ENCODE measurements at places on chromosomes 6 and 20. TPM values are rescaled to one million over a fixed set of nuclear protein-coding genes. Genes with fewer than 3 reads are reported as not detected.

DNA sequence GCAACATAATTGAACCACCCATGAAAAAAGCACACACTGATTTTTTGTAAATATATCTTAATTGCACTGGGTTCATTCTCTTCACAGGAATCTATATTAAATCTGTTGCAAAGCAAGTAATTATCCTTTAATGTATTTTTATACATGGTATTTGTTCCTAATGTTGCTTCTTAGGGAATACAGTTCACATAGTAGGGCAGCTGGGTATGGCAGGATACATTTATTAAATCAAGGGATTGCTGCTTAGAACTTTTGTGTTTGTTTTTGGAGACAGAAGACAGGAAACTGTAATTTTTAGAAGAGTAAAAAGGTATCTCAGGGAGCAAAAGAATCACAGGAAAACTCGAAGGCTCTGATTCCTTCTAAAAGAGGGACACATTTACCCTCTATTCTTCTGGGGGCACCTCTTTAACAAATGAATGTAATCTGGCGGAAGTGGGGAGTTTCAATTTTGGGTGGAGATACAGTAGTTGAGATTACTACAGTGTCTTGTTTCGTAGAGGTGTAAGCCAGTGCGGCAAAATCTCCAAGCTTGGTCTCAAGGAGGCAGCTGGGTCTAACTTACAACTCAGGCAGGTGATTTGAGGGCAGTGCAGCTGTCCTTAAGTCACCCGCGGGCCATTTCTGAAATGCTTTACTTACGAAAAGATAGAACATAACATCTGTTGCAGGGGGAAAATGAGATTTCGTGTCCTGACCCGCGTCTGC lies 812 bp upstream of the SMIM13 start:
- DNase-seq = no peak

GRCh38 chr6:109332748-109333147 lies 49.5 kb downstream of the CD164 start:
- DNase-seq = no peak

- DNase-seq = no peak
These were observed 49.3 kb downstream of the PCSK2 start for GRCh38 chr20:17276101-17276500.

- DNase-seq = no peak
These were observed 17.8 kb upstream of the TMEM14A start for GRCh38 chr6:52653151-52653550.

DNA sequence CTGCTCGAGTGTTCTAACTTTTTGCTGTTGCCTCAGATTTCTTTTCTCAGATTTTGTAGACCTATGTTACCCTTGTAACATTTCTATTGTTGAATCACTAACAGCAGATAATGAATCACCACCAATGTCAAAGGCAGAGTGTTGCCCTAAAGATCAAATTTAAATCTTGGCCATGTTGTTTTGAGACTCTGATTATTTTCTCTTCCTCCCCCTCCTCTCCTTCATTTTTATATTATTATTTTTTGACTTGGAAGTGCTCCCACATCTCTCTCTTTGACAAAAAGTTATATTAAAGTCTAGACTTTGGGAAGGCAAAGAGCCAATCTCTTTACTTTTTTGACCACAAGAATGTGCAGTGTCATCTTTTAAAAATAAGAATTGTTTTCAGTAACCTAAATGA lies 422.7 kb downstream of the NKAIN2 start:
- DNase-seq = peak; percentile 64

GRCh38 chr6:132199343-132199742 lies 201.9 kb downstream of the MOXD1 start:
- no peak for DNase-seq

DNA sequence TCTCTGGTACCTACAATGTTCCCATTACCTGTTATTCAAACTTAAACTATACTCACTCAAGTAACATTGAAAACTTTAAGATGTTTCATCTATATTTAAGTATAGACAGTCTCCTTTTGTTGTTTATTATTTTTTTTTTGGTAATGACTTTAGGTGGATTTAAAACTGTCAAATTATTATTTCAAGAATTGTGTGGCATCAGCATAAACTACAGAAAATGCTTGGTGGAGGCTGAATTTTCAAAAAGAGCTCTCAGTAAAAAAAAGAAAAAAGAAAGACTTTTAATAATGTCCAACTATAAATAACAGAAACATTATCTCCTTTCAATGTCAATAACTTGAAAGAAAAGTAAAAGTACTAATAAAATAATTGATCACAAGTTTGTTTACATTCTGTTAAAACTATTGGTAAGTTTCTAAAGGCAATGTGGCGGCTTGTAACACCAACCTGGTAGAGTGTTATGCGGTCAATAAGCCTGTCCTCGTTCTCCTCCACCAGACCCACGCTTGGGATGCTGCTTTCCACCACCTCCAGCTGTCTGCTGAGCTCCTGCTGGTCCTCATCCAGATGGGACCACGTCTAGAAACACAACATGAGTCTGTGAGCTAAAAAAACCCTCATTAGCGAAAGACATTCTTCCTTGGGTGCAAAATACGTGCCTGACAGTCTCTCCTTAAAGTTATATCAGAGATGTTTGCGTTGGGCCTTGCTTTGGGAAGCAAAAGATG lies 400.6 kb downstream of the SYNE1 start:
- no peak for DNase-seq

DNA sequence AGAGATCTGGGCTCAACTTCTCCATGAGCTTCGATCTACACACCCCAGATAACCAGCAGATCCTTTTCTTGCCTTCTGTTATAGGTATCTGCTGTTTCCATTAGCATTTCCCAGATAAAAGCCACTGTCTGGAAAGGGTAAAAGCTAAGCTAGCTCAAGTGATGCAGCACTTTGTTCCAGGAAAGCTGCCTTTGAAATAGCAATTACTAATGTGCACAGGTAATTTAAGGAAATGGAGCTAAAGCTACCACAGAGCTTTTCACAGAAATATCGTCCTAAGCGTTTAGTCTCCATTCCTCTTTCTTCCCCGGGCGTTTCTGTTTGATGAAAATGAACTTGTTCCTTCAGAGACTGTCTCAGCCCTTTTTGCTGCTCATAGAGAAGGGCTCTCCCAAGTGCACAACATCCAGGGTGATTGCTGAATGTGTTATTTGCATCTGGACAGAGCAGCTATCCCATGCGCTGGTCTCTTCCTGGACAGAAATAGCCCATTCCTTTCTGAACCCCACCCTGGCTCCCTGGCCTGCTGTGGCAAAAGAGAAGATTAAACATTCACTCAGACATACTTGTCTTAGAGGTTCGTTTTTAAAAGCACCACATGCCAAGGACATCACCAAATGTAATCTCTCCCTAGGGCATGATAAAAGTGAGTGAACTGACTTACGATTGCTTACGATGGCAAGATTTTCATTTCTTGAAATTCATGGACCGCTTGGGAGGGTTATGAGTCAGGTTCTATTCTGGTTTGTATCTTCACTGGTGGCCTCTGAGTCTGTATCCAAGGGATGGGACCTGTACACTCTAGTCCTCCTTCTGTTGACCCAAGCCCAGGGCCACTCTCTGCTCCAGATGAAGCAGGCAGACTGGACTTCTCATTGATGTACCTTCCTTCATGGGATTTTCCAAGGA lies 429.1 kb upstream of the CDH4 start:
- no peak for DNase-seq

DNA sequence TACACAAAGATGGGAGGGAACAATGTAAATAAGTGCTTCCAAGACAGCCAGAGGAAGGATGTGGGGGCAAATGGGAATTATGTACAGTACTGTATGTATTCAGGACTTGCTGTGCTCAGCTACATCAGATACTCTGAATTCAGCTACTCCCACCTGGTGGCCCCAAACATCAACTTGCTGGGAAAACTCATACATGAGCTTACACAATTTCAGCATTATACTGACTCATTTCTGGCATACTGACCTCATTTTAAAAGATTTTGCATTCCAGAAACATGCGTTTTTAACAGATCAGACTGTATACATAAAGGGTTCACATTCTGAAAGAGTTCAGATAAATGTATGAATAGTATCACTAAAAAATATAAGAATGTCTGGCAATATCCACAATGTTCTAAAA lies 59.7 kb downstream of the GPX5 start:
- DNase-seq = peak; percentile 18

SLC12A5 gene
- 7.9 TPM for total RNA-seq

HLA-DQB1 gene
- total RNA-seq = not detected

TRIM15 gene
- total RNA-seq = not detected

Measured in Caki2 (cell line).